HFFc6 (cell line): ENCODE measurements at places on chromosomes 1 and 21. TPM values are rescaled to one million over a fixed set of nuclear protein-coding genes. Genes with fewer than 3 reads are reported as not detected.
A peak's percentile ranks its signal among the peaks of the same experiment; 100 is the strongest.

DNA sequence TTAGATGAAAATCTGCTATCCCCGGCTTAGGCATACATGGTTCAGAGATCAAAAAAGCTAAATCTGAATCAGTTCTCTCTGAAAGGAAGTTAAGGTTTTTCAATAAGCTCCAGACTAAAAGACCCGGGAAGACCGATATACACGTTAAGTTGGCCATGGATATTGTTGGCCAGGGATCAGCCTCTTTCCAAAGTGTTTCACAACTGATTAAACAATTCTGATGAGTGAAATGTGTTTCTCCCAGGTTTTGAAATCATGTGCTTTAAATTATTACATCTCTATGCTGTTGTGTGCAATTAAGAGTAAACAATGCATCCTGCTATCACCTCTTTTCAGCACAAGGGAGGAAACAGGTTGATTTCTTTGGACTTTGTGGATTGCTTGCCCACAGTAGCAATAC lies 23.7 kb upstream of the GNG12 start:
- no peak for DNase-seq

The SFT2D2 gene
- total RNA-seq, result 54.9 to 56.5 TPM (median 55.5 TPM) in 3 replicates

The C1orf159 gene
- total RNA-seq, result 8.9 to 11.0 TPM (median 9.9 TPM) in 3 replicates

GRCh38 chr1:89149229-89149628 lies 23.3 kb upstream of the GBP2 start:
- peak; percentile 25 for DNase-seq

The LAMB3 gene
- 8.0 to 12.0 TPM (median 9.6 TPM) in 3 replicates for total RNA-seq

The TRIM67 gene
- total RNA-seq, result not detected in 3 replicates

The LAD1 gene
- total RNA-seq, result not detected in 3 replicates

- DNase-seq, result peak; percentile 25
Measured at GRCh38 chr1:38892976-38893375, 11.6 kb upstream of the GJA9 start.

- no peak for DNase-seq
Measured at GRCh38 chr1:214469290-214469689, 82.1 kb downstream of the PTPN14 start.

DNA sequence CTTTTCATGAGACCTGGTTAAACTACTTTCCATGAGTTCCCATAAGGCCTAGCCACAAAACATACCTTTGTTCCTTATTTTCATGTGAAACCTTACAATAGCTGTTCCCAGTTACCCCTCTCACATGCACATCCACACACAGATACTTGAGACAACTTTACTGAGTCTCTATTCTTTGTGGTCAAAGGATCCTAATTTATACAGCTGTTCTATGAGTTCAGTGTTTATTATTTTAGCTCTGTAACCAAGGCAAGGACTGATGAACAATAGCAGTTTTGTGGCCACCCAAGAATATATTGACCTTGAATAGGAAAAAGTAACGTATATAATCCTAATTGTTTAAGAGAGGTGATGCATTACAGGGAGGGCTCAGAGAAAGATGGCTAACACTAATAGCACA lies 160.5 kb upstream of the CACYBP start:
- DNase-seq, result no peak

- peak; percentile 7 for DNase-seq
Measured at GRCh38 chr1:119160409-119160808, 20.0 kb upstream of the WARS2 start.

The WDR4 gene
- 19.1 to 27.6 TPM (median 21.0 TPM) in 3 replicates for total RNA-seq

GRCh38 chr1:233245191-233245765 lies 50.2 kb downstream of the PCNX2 start:
- no peak for DNase-seq

DNA sequence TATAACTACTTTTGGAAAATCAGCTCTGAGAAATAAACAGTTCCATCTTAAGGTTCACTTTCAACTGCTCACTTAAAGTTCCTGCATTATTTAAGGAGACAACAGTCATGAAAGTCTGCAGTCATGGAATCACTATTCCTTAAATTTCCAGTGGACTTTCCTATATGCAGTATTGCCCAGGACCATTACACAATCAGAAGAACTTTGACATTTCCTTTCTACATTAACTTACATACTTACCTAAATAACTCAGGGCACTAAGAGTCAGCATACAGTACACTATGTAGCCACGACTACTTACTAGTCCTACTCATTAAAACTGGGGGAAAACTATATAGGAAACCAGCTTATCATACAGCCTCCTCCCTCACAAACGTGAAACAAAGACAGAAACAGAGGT lies 220.1 kb downstream of the SLC45A1 start:
- no peak for DNase-seq

DNA sequence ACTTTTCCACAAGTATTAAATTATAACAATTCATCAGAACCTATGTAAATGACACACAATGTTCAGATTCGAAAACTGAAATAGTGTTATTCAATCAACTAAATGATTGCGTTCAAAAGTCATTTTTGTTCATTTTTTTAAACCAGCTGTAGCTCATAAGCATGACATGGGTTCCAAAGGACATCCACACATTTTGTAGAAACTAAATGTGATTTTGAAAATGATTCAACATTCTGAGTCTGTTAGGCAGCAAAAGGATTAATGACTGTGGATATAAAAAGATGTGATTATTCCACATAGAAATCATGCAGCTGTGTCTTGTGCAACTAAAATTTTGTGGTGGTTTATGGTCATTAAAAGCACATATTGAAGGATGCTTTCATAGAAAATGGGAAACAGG lies 204.5 kb downstream of the BRINP3 start:
- no peak for DNase-seq

The PTAFR gene
- total RNA-seq, result 0.33 to 0.57 TPM (median 0.43 TPM) in 3 replicates

DNA sequence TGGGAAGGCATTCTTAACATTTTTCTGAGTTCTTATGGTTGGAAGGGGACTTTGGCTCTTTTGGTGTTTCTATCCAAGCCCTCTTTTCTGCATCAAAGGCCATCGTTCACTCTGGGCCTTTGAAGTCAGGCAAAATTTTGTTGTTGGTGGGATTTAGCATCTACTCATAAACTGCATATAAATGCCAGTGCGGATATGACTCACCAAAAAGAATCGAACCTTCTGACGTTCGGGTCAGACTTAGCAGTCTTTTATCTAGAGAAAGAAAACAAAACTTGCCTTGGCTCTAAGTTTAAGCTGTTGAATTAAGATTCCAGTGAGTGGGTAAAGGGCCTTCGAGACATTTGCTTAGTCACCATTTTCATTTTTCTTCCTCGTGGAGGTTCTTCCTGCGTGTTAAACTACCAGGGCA lies 51.4 kb downstream of the EVA1C start:
- peak; percentile 87 for DNase-seq

DNA sequence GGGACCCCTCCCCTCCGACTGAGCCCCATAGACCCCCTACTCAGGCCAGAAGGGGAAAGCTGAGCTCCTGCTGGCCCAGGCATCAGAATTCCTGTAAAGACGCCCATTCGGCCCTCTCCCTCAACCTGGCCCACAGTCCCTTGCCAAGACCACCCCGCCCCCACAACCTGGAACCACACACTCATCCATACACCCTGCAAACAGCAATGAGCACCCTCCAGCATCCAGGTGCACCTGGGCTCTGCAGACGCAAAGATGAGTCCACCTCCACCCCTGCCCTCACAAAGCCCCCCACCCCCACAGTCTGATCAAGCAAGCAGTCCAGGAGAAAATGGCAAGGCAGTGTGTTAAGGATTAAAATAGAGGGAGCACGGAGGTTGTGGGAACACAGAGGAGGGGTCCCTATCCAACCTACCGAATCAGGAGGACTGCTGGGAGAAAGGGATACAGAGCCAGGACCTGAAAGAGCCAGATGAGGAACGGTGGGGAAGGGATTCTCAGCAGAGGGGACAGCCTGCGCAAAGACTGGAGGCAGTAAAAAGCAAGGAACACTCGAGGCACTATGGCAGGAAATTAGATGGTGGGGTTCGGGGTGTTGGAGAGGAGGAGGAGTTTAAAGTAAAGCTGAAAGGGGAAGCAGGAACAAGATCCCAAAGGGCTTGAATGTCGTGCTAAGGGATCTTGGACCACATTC lies 67.3 kb upstream of the LAPTM5 start:
- no peak for DNase-seq

- no peak for DNase-seq
Measured at GRCh38 chr1:152348447-152348846, 11.4 kb downstream of the FLG2 start.

- DNase-seq, result no peak
Measured at GRCh38 chr1:209825591-209826434, 2.0 kb upstream of the UTP25 start.

GRCh38 chr1:42940851-42941639 lies 17.6 kb downstream of the SLC2A1 start:
- DNase-seq, result peak; percentile 95

The GPR37L1 gene
- total RNA-seq, result not detected in 3 replicates

- DNase-seq, result peak; percentile 83
Measured at GRCh38 chr1:66951513-66951912, 26.7 kb downstream of the MIER1 start.

DNA sequence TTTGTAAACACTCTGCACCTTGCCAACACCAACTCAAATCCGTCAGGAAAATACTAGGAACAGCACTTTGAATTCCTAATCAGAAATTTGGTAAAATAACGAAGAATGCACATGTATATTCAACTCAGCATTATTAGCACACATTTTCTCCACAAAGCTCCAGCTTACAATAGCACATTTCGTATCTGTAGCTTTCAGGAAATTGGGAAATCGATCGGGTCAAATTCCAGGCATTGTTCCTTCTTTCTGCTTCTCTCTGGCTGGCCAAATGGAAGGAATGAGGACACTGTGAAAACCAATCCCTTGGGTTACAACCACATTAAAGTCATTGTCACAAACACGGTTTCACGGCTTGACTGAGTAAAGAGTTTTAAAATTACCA lies 58.6 kb downstream of the NPHP4 start:
- no peak for DNase-seq

The LIPI gene
- total RNA-seq, result not detected in 3 replicates

The IGSF21 gene
- total RNA-seq, result not detected in 3 replicates

- no peak for DNase-seq
Measured at GRCh38 chr1:19981507-19982312, 2.3 kb upstream of the PLA2G2A start.

DNA sequence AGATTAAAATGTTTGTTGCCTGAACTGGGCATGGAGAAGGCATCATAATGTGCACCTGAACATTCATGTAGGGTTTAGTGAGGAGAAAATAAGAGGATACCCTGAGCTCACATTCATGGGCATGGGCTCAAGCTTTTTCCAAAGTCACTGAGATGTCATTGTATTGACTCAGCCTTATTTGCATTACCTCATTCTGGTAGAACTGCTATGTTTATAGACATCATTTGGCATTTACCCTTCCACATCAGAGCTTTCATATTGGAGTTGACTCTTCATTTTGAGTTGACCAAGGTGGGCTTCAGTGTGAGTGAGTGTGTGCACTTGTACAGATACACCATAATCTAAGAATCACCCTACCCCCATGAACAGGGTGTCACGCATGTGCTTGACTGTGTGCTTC lies 143.2 kb downstream of the PBX1 start:
- DNase-seq, result peak; percentile 37

DNA sequence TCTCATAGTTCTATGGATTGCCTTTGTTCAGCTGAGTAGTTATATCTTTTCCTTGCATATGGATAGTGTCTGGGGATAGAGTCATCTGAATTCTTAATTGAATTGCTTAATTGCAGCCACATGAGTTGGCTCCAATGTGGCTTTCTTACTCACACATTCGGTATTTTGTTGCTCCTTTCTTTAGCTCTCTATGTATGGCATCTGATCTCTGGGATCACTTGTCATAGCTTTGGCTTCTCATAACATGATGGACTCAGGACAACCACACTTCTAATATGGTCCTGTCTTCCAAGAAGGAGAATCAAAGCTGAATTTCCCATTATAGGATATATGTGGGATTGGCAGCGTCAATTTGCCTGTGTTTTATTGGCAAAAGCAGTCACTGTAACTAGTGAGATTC lies 716.2 kb downstream of the NCAM2 start:
- DNase-seq, result peak; percentile 76

The PGBD5 gene
- total RNA-seq, result not detected in 3 replicates

- no peak for DNase-seq
Measured at GRCh38 chr1:229209816-229210215, 61.1 kb upstream of the RAB4A start.

The HSD3B2 gene
- total RNA-seq, result not detected in 3 replicates

DNA sequence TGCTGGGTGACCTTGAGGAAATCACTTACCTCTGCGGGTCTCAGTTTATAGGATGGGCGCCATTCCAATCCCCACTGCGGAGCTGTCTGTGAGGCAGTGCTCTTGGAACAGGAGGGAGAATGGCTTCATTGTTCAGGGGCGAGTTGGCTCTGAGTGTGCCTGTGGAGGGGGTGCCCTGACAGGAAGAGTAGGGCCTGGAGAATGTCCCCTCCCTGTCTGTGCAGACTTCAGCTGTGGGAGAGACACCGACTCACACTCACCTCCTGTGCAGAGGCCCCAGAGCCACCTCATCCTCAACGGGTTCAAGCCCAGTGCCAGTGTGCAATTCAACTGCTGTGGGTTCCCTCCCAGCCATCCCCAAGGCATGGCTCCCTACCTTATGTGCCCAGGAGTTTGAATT lies 17.1 kb downstream of the ADORA1 start:
- DNase-seq, result no peak

DNA sequence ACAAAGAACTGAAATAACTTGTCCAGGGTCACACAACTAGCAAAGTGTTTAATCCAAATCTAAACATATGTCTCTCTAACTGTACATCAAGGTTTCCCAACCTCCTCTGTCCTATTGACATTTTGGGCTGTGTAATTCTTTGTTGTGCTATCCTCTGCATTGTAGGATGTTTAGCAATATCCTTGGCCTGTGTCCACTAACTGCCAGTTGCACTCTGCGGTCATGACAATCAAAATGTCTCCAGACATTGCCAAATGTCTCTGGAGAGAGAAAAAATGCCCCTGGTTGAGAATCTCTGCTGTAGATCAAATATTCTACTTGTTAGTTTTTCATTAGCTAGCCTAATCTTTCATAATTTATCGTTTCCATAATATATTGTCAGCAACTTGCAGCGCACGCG lies 353.4 kb upstream of the NEGR1 start:
- no peak for DNase-seq
